Fibroblast of gingiva (primary cell): ENCODE measurements at places on chromosomes 5 and 9.

DNA sequence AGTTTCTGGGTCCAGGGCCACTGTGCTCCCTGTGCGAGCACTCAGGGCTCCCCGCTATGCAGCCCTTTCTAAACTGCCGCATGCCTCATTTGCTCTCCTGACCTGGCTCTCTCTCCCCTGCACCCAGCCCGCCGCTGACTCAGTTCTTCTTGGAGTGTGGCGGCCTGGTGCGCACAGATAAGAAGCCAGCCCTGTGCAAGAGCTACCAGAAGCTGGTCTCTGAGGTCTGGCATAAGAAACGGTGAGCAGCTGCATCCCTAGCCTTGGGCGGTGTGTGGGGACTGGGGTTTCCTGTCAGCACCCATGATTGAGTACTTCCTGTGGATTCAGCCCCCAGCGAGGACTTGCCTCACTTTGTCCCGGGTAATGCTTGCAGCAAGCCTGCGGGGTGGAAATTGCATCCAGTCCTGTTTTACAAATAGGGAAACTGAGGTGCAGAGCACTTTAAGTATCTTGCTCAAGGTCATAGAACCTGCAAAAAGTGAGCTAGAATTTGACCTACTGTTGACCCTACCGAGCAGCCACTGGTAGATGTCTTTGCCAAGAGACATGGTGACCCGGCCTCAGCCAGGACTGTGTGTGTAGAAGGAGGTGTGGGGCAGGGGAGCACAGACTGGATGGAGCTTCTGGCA, 27.9 kb downstream of the USP20 start:
- no peak for DNase-seq

DNA sequence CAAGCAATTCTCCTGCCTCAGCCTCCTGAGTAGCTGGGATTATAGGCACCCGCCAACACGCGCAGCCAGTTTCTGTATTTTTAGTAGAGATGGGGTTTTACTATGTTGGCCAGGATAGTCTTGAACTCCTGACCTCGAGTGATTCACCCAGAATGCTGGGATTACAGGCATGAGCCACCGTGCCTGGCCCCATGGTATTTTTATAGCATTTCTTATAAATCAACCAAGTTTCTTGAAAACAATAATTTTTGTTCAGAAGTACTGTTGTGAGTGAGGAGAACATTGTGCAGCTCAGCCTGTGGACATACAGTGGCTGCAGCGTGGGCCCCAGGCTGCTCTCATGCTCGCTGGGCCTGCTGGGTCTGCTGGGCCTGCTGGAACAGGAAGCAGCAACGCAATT, 45.3 kb downstream of the MAP1B start:
- no peak for DNase-seq

DNA sequence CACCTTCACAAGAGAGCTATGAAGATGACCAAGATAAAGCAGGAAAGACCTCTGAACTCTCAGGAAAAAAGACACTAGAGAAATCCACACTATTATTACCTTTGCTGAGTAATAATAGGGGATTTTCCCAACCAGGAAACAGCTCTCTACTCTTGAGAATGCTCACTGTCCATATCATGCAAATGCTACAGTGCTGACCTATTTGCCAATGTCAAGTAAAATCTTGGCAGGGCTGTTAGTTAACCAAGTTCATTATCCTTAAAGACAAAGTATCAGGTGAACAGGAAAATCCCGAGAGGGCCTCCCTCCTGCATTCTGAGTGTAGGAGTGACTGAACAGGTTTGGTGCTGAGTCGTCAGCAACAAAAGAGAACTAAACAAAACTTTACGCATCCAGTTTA, 306.6 kb downstream of the ACTL7B start:
- DNase-seq: no peak

- DNase-seq: no peak
These were observed 58.3 kb upstream of the ANKRD33B start for GRCh38 chr5:10505517-10506095.

- no peak for DNase-seq
These were observed 165.7 kb downstream of the NSG2 start for GRCh38 chr5:174211277-174211626.

DNA sequence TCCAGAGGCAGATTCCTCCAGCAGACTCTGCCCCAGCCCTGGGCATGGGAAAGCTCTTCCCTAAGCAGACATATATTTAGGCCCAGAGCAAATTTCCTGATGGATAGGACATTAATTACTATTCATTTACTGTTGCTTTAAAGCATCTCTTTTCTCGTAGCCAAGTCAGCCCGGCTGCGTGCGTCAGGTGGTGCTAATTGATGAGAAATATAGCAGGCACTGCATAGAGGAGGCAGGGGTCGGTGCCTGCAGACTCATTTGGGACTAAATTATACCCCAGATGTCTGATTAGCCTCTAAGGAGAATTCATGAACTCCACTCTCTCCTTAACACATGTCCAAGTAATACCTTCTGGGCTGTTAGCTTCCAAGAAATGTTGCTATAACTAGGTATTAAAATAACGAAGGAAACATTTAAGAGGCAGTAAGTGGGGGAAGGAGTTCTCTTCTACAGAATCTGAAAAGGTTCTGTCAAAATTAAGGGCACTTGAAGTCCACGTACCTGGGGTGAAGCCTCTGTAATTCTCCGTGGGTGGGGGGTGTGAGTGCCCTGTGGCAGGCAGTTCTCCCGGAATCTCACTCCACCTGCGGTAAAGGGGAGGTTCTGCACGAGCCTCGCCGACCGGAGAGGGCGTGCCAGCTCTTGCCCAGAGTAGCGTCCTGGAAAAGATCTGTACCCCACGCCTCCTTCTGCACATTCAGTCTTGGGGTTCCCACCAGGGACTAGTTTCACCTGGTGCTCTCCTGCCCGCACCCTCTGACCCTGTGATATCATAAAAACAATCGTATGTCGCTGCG, 115.9 kb upstream of the FCN2 start:
- no peak for DNase-seq

DNA sequence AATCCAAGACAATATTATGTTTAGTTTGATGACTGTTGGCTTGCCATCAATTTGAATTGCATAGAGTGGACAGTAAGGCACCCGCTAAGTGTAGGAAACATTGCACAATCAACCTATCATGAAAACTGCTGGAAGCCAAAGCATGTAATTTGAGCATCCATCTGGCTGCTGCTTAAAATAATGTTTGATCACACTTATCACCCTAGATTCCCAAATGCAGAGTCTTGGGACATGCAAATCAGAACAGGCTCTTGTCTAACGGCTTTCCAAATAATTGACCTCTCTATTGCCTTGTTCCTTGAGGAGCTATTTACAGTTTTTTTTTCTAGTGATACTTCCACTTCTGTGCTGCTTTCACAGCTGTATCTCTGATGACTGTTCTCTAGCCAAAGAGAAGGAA, 342.1 kb downstream of the PRR16 start:
- DNase-seq: peak; percentile 74

- no peak for DNase-seq
These were observed 441.0 kb downstream of the TLE4 start for GRCh38 chr9:80012557-80013330.

- no peak for DNase-seq
These were observed 13.8 kb downstream of the SH3PXD2B start for GRCh38 chr5:172440486-172440885.

DNA sequence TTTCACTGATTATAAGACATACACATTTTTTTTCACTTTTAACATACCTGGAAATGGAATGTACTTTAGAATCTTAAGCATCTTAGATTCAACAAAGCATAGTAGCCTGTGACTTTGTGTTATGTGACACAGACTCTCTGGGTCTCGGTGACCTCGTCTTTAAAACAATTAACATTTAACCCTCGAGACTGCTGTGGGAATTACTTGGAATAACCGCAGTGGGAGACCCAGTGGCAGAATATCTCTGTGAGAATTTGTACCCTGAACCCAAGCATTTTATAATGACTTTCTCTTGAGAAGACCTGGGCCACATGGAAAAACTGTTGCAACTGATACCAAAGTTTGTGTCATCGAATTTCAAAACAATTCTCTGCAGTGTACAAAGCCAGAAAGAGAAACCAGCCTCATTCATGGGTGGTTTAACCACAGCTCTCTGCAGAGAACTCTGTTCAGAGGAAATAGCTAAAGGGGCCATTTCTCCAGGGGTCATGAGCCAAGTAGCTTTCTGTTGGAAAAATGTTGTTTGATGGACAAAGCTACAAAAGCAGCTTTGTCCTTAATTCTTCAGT, 10.0 kb upstream of the RETREG1 start:
- peak; percentile 29 for DNase-seq

DNA sequence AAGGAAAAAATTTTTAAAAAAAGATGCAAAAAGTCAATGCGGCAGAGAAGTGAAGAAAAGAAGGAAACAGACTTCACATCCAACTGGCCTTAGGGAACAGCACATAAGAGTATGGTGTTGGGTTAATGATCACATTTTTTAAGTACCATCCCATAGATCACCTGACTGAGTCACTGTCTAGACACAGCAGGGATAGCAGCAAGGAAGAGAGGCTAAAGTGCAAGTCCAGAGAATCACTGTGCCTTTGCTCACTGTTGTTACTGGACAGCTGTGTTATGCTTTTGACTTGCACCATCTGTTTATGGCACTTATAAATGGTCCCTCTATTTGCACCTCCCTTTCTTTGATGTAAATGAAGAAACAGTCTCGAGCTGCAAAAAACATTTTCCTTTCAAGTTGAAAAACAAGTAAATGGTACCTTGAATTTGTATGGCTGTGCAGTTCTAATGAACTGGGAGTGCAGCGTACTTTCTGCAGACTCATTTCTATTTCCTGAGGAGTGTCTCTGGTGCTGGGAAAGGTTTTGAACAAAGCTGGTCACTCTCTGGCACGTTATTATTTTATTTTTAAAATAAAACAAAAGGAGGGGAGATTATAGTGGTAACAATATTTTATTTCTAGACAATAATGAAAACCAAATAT, 84.2 kb downstream of the TRPM6 start:
- DNase-seq: no peak
